Epithelial cell of esophagus (primary cell): ENCODE measurements at places on chromosomes 7 and 10.

GRCh38 chr10:130009228-130009627 lies 45.2 kb upstream of the EBF3 start:
- DNase-seq, result no peak

DNA sequence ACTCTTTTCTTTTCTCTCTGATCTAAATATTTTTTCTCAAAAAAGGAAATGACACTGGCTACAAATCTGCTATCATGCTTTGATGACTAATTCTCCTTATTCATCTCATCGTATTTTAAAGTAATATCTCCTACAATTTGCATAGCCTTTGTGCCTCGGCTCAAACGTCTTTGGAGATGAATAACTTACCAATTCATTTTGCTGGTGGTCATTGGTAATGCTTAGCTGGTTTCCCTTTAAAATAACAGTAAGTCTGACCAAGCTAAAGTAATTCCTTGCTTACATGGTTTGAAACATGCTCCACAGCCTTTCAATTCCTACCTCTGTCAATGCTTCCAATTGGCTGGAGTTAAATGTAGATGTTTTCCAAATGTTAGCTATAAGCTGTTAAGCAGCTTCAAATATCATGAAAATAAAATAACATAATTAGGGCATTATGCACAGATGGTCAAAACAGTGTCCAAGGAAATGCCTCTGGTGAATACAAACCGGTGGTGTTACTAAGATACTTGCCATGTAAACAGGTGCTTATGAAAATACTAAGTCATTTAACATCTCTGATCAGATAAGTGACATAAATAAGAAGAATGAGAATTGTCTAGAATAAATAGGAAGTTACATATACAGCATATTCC lies 435.0 kb downstream of the POM121L12 start:
- no peak for DNase-seq

GRCh38 chr10:2509081-2509531 lies 558.2 kb upstream of the PFKP start:
- peak; percentile 10 for DNase-seq

- DNase-seq, result peak; percentile 33
These were observed 65.7 kb downstream of the VWA2 start for GRCh38 chr10:114304571-114305421.

- peak; percentile 1 for DNase-seq
These were observed 124.8 kb downstream of the MPP7 start for GRCh38 chr10:28177944-28178637.

GRCh38 chr10:60388709-60389301 lies 870 bp downstream of the ANK3 start:
- DNase-seq, result no peak
